Uterus (tissue), 4 donors: ENCODE measurements at places on chromosomes 11 and 22. TPM values are rescaled to one million over a fixed set of nuclear protein-coding genes. Genes with fewer than 3 reads are reported as not detected.

- no peak overlapping the region for H3K4me3 ChIP-seq
- H3K27me3 ChIP-seq, result no peaks in the 10 kb centered on the region
- DNase-seq, result no peak
Observed at GRCh38 chr11:64755681-64756361, 4.0 kb downstream of the PYGM start.

DNA sequence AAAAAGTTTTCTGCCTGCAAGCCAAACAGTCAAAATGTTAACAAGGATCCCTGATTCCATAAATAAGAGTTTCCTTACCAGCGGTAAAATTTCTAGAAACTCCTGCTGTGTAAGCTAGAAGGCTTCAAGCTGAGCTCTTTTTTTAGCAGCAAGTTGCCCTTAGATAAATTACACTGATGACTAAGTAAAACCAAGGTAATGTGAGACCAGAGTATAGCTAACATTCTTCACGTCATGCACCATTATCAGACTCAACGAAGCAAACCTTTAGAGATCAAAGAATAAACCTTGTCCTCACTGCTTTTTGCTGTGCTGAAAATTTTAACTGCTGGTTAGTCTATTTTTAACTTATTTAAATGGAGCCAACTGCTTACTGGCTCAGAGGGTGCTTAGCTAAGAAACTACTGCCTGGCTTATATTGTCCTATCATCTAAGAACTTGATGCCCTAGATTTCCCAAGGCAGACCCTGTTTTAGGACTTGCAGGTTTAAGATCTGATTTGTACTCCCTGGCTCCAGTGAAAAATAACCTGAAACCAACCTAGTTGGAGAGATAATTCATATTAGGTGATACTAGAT is 900.7 kb downstream of the JRKL start:
- no peak for DNase-seq
- no peaks in the 10 kb centered on the region for H3K27me3 ChIP-seq
- no peaks in the 10 kb centered on the region for H3K4me1 ChIP-seq
- H3K36me3 ChIP-seq, result no peaks in the 10 kb centered on the region

Gene SCUBE1
- total RNA-seq, result 0.26 TPM

Gene CEP126
- total RNA-seq, result 5.3 TPM

DNA sequence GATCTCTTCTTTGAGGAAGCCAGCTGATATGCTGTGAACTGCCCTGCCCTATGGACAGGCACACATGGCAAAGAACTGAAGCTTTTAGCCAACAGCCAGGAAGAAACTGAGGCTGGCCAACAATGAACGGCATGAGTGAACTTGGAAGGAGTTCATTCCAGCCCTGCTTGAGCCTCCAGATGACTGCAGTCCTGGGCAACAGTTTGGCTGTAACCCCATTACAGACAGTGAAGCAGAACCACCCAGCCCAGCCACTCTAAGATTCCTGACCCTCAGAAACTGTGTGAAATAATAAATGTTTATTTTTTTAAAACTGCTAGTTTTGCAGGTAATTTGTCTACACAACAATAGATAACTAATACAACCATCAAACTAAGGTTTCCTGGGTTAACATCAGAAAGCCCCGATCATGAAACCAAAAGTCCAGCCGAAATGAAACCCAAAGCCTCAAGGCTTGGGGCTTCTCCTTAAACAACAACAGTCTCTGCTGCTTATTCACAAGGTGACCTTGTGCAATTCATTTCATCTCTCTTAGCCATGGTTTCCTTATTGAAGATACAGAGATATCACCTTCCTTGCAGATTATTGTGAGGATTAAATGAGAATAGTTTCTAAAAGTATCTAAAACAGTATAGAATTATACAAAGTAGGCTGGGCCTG is 31.4 kb downstream of the PAK1 start:
- H3K36me3 ChIP-seq, result no peaks in the 10 kb centered on the region
- no peak overlapping the region for H3K27ac ChIP-seq
